Stimulated activated CD4-positive, alpha-beta T cell treated with anti-CD3 and anti-CD28 coated beads, Interleukin-2, amount 100 ng/mL, for 48 hours (primary cell): ENCODE measurements at places on chromosomes 11 and 22.
A peak's percentile ranks its signal among the peaks of the same experiment; 100 is the strongest.

- DNase-seq: no peak
Measured at GRCh38 chr11:121657146-121657545, 204.4 kb upstream of the SORL1-AS1 start.

GRCh38 chr11:99238401-99238800, 217.7 kb downstream of the CNTN5 start:
- DNase-seq: no peak

- DNase-seq: no peak
Measured at GRCh38 chr11:69818603-69819441, at the start of gene FGF3. TSS of gene FGF3 (minus strand) at chr11:69819416. CDS start at chr11:69818933, 483 bp downstream.

DNA sequence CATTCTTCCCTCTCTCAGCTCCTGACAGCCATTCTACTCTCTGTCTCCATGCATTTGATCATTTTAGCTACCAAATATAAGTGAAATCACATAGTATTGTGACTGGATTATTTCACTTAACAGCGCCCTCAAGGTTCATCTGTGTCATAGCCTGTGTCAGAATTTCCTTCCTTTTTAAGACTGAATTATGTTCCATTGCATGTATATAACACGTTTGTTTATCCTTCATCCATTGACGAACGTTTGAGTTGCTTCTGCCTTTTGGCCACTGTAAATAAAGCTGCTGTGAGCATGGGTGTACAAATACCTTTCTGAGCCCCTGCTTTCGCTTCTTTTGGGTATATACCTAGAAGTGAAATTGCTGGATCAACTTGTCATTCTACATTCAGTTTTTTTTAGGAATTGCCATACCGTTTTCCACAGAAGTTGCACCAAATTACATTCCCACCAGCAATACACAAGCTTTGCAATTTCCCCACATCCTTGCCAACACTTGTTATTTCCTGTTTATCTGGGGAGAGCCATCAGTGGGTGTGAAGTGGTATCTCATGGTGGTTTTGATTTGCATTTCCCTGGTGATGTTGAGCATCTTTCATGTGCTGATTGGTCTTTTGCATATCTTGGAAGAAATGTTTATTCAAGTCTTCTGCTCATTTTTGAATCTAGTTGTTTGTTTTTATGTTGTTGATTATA, 17.5 kb downstream of the GLB1L2 start:
- no peak for DNase-seq

- DNase-seq: peak; percentile 5
Measured at GRCh38 chr11:72352859-72353551, 81.3 kb downstream of the CLPB start.

DNA sequence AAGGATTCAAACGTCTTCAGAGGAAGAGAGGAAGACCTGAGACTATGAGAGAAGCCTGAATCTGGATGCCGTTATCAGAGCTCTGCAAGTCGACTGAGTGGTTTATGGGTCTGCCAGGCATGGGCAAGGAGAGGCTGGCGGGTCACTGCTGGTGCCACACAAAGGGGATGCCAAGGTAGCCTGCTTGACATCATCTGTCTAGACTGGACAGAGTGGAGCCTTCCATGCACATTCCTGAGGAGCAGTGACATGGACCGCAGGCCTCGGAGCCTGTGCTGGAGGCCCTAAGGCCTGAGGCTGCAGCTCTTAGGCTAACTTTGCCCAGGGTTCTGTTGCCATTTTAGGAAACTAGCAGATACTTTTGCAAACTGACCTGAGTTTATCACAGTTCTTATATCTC, 127.4 kb downstream of the WT1 start:
- no peak for DNase-seq

DNA sequence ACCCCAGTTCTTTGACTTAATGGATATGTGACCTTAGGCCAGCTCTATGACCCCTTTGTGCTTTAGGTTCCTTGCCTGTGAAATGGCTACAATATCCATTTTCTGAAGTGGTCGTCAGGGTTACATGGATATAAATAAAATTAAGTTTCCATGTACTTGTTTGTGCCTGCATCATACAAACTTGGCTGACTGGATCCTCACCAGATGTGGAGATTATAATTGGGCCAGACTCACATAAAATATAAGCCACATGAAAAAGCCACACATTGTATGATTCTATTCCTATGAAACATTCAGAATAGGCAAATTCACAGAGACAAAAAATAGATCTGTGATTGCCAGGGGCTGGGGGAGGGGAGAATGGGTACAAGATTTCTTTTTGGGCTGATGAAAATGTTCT, 100.9 kb upstream of the USP47 start:
- no peak for DNase-seq

DNA sequence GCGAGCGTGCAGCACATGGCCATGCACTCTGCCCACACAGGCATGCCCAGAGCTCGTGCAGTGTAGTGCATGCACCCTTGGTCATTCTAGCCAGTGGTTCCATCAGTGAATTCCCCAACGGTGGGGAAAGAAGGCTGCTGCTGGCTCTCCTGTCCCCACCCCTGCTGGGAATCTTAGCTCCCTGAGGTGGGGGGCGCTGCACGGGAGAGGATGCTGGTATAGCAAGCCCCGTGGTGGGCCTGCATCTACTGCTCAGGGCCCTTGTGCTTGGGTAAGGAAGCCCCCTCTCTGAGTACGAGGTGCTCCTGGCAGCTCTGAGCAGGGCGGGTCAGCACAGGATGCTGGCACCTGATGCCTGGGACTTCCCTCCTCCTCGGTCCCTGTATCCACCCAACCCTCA, 18.5 kb upstream of the BAIAP2L2 start:
- no peak for DNase-seq

- DNase-seq: no peak
Measured at GRCh38 chr11:35994421-35994820, 50.6 kb downstream of the LDLRAD3 start.

DNA sequence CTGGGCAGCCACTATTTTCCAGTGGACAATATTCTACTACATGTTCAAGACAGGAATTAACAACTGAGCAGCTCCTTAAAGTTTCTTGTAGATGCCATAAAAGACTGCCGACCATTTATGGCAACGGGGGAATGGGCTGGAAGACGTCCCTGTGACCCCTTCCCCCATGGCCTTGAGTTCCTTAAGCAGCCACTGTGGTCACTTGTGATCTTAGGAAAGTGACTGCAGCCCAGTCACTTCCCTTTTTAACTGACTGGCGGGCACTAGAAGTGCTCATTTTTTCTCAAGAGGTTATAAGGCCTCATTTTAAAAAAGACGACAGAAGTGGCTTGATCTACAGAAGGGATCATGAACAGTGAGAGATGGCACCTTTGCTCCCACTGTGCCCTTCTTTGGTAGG, 153.2 kb upstream of the NARS2 start:
- DNase-seq: no peak

DNA sequence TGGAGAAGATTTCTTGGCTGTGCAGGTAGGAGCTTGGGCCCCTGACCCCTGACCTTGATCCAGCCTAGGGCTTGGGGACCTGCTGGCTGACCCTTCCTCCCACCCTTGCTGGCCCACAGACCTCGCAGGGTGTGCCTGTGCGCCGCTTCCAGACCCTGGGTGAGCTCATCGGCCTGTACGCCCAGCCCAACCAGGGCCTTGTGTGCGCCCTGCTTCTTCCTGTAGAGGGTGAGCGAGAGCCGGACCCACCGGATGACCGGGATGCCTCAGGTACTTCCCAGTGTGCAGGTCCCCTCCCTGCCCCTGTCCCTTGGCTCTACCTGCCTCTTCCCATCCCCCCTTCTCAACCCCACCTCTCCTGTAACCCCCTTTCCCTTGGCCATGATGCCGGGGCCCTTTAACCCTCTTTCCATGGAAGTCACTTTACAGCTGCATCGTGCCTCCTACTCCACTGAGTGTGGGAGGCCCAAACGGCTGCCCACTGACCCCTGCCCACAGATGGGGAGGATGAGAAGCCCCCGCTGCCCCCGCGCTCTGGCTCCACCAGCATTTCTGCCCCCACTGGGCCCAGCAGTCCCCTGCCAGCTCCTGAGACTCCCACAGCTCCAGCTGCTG, 3.8 kb downstream of the INPPL1 start:
- no peak for DNase-seq

DNA sequence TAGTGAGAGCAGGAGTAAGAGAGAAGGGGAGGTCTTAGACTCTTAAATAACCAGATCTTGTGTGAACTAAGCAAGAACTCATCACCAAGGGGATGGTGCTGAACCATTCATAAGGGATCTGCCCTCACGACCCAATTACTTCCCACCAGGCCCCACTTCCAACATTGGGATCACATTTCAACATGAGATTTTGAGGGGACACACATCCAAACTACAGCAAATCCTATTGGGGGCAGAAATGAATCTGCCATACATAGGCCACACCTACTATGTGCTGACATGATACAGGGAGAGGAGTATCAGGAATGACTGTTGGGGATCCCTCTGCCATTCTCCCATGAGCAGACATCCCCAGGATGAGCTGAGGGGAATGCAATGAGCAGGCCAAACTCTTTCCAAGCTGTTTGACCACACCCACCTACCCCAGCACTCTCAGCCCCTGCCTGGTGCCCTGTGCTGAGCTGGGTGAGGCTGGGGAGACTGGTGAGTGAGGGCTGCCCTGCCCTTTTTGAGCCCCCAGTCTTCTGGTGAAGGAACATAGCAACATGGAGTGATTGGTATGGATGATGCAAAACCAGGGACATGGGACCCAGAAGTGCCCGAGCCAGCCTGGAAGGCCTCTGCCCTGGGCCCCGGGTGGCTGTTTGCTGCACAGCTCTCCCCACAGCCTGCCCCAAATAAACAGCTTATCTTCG, 1.2 kb upstream of the GTSE1 start:
- no peak for DNase-seq

DNA sequence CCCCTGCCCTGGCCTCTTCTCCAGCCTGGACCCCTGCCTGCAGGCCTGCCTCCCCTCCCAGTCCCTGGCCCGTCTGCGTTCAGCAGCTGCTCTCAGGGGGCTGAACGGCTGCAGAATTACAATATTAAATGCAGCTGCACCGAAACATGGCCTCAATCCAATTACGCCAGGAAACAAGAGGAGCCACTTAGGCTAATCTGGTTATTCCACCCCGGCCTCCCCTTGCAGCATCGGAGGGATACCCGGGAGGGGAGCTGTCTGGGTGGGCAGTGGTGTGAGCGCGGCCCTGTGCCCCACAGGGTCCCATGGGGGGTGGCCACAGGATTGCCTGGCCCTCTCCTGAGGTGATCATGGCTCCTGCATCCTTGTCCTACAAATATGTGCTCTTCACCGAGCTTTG, 42.6 kb downstream of the FLRT1 start:
- DNase-seq: no peak

GRCh38 chr11:40130427-40130826, 1329.0 kb downstream of the LRRC4C start:
- no peak for DNase-seq

GRCh38 chr11:6598555-6598954, 4.9 kb downstream of the RRP8 start:
- no peak for DNase-seq

DNA sequence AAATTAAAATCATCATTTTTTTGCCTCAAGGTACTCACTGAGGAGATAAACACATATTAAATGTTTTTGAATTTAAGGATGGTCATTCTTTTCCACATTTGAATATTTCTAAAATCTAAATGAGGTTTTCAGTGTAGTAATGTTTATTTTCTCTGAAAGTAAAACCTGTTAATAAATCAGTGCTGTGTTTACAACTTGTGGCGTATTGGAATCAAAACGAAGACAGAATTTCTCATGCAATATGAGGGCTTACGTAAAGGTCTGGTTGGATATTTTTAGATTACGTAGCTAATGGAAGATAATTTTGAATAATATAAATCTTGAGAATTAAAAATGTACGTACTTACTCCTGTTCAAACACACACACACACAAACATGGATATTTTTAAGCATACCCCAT, 106.8 kb upstream of the LUZP2 start:
- DNase-seq: no peak

GRCh38 chr11:71365626-71366025, 82.6 kb downstream of the DHCR7 start:
- DNase-seq: no peak

DNA sequence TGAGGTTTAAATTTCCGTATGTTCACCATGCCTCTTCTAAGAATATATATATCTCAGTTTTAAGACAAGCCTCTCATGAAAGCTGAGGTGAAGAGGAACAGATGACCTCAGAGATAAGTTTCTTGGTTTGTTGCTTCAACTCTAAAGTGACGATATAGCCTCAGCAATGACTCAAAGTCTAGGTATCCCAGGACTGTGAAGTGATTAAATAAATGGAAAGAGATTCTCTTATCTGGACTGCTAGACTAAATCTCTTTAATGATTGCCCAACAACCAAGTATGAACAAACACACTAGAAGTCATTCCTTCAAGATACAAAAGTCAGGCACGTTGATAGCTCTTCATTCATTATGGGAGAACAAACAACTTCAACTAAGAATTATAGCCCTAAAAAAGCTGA, 15.3 kb downstream of the CADM1 start:
- DNase-seq: no peak

DNA sequence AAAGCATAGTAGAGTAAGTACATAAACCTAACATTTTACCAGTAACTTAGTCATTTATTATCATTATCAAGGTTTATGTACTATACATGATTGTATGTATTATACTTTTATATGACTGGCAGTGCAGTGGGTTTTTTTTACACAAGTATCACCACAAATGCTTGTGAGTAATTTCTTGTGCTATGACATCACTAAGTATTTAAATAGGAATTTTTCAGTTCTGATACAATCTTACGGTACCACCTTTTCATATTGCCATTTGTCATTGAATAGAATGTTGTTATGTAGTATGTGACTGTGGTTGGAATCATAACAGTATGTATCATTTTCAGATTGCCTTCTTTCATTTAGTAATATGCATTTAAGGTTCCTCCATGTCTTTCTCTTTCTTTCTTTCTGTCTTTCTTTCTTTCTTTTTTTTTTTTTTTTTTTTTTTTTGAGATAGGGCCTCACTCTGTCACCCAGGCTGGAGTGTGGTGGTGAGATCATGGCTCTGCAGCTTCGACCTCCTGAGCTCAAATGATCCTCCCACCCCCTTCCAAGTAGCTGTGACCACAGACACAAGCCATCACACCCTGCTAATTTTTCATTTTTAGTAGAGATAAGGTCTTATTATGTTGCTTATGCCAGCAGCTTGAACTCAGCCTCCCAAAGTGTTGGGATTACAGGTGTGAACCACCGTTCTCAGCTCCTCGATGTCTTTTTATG, 18.6 kb downstream of the ATM start:
- no peak for DNase-seq

DNA sequence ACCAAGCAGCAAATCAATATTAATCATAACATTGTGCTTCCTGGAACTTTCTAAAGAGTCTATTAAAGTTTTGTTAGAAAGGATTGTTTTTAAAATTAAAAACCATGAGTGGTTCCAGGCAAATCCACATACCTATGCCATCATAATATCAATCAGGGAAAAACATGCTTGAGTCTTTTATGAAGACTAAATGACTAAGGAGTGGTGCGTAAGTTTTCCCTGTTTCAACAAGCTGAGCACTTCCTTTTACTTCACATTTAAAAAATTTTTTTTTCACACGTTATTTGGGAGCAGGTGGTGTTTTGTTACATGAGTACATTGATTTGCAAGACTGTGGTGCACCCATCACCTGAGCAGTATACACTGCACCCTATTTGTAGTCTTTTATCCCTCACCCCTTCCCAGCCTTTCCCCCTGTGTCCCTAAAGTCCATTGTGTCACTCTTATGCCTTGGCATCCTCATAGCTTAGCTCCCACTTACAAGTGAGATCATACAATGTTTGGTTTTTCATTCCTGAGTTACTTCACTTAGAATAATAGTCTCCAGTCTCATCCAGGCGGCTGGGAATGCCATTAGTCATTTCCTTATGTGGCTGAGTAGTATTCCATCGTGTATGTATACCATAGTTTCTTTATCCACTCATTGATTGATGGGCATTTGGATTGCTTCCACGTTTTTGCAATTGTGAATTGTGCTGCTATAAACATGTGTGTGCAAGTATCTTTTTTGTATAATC, 1190.3 kb upstream of the RAG2 start:
- DNase-seq: no peak

- no peak for DNase-seq
Measured at GRCh38 chr11:45459491-45459890, 173.3 kb upstream of the SYT13 start.
